ENCODE measurements at places on chromosomes 16 and 17.

DNA sequence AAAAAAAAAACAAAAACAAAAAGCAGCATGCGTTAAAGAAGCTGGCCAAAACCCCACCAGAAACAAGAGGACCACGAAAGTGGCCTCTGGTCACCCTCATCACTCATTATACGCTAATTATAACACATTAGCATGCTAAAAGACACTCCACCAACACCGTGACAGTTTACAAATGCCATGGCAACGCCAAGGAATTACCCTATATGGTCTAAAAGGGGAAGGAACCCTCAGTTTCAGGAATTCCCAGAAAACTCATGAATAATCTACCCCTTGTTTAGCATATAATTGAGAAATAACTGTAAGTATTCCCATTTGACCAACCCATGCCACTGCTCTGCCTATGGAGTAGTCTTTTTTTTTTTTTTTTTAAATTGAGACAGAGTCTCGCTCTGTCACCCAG lies 77.6 kb downstream of the EMP2 start:
- no peak for DNase-seq

- peak; percentile 66 for DNase-seq
Measured at GRCh38 chr16:3129137-3130131, 5.4 kb upstream of the ZNF213 start.

GRCh38 chr17:8954339-8954738 lies 11.2 kb downstream of the PIK3R5 start:
- DNase-seq = no peak

- DNase-seq = no peak
Measured at GRCh38 chr17:44914698-44915271, 515 bp downstream of the GFAP start.

DNA sequence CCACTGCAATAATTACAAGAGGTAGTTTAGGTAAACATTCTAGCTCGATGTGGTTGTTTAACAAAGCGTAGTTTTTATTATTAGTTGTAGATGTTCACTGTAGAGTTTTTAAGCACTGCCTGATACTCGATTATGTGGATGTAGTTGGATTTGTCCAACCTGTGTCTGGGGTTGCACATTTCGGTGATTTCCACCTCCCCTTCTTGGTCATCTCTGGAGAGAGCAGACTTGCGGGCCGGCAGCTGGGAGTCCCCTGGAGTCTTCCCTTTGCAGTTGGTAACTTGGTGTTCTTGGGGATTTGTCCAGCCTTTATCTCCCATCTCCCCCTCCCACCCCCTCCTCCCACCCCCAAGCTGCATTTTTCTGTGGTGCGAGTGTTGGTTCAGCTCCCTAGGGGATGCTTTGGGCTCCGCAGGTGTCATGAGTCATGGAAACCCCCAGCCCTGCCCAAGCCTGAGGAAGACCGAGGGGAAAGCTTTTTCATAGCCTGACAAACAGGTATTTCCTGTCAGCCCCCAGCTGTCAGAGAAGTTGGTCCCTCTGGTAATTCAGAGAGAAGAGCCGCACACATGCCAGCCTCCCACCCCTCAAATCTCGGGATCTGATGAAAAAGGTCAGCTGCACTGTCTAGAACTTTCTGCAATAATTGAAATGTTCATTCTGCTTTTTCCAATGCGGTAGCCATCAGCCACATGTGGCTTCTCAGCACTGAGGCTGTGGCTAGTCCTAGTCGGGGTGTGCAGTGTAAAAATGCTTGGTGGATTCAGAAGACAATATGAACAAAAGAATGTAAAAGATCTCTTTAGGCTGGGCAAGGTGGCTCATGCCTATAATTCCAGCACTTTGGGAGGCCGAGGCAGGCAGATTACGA lies 50.3 kb downstream of the KSR1 start:
- no peak for DNase-seq

DNA sequence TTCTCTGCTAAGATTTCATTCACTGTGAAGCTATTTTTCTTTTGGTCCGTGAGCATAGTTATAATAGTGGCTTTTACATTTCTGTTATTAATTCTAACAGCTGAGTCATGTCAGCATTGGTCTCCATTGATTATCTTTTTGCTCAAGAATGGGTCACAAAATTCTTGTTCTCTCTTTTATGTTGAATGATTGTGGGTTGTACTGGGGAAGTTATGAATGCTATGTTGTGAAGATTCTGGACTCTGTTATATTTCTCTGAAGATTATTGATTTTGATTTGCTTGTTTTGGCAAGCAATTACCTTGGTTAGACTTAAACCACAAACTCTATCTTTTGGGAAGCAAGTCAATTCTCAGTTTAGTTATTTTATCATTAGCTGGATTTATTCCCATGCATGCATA lies 98.8 kb downstream of the IRX5 start:
- no peak for DNase-seq

GRCh38 chr17:46770439-46770817 lies 48.1 kb downstream of the WNT3 start:
- no peak for DNase-seq

DNA sequence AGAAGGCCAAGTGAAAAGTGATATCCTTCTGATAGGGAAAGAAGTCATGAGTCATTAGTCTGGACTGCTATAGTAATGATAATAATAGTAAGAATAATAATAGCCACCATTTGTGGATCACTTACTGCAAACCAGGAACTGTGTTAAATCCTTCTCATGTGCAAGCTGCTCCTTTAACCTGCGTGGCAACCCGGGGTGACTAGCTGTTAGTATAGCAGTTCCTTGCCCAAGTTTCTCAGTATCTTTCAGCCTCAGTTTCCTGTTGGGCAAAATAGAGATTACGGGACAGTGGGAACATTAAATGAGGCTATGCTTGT lies 129.5 kb downstream of the CDH13 start:
- no peak for DNase-seq

GRCh38 chr16:11699234-11699894 lies 31.1 kb downstream of the SNN start:
- no peak for DNase-seq

GRCh38 chr17:18314059-18314730 lies 599 bp downstream of the TOP3A start:
- DNase-seq = no peak

GRCh38 chr16:66293207-66293735 lies 73.2 kb upstream of the CDH5 start:
- DNase-seq = no peak

- DNase-seq = no peak
Measured at GRCh38 chr17:80795754-80796153, 195.9 kb upstream of the CHMP6 start.

- no peak for DNase-seq
Measured at GRCh38 chr16:84598360-84598759, 19.5 kb downstream of the COTL1 start.

DNA sequence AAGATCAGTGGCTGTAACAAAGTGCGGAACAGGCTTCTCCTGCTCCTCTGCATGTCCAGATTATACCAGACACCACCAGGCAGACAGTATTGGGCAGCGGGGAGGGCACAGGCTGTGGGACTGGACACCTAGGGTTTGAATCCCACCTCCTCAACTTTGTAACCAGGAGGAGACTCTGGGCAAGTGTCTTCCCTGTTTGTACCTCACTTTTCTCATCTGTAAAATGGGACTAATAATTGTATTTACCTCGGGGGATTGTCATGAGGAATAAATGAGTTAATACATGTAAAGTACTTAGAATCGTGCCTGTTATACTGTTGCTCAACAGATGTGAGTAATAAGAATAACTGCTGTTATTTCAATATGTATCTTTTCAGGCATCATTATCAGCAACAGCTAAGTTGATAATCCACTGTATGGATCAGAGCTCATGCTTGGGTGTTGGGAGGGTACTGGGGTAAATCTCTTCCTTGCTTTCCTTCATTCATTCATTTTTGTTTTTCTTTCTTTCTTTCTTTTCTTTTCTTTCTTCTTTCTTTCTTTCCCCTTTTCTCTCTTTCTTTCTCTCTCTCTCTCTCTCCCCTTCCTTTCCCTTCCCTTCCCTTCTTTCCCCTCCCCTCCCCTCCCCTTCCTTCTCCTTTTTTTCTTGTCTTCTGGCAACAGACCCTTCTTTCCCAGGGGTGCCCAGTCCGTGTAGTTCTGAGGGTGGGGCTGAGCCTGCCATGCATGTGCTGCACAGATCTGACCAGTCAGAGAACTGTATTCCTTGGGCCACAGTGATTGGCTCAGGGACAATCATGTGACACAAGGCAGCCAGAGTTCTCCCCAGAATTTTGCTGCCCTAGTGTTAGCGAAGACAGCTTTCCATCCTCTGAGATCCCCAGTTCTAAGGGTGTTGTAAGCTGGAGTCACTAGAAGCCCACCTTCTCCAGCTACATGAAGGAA lies 25.3 kb upstream of the BRD7 start:
- no peak for DNase-seq

DNA sequence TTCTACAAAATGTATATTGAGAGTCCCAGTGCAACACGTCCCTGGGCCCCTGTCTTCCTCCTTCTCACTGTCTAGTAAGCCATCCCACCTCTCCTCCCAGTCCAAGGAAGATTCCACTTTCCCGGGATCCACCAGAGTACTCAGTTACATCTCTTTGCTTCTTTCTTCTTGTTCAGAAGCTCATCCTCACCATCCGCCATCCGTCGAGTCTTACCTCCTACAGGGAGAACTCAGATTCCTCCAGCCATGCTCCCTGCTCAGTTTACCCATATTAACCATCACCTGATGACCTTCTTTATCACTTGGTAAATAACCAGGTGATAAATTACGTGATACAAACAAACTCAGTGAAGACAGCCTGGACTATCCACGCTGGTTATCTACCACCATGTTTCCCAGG lies 57.1 kb downstream of the CYTH1 start:
- DNase-seq = no peak
